ENCODE measurements at places on chromosomes 12 and 14. TPM values are rescaled to one million over a fixed set of nuclear protein-coding genes. Genes with fewer than 3 reads are reported as not detected.

The SLC25A47 gene
- not detected for total RNA-seq

The CCDC198 gene
- total RNA-seq, result not detected

The SLC6A15 gene
- 0.29 TPM for total RNA-seq

The EML5 gene
- total RNA-seq, result 3.0 TPM

The PRR4 gene
- 1.4 TPM for total RNA-seq

The PTPRR gene
- total RNA-seq, result not detected

The CAPZA3 gene
- total RNA-seq, result not detected

The RERGL gene
- total RNA-seq, result not detected

The TMTC1 gene
- not detected for total RNA-seq

The PLA2G1B gene
- total RNA-seq, result not detected

The ETFBKMT gene
- 0.64 TPM for total RNA-seq

The KRT72 gene
- total RNA-seq, result not detected

The ASPG gene
- not detected for total RNA-seq

The DYNLL1 gene
- 214 TPM for total RNA-seq
